ENCODE measurements at places on chromosomes 5 and 9.

GRCh38 chr5:81601919-81602318 is 149.0 kb downstream of the SSBP2 start:
- DNase-seq = no peak

GRCh38 chr9:113150670-113151611 is at the start of gene SLC31A2:
SLC31A2 (plus strand) TSS chr9:113151007; CDS start chr9:113151075, 68 bp downstream.
- DNase-seq = peak; percentile 95

DNA sequence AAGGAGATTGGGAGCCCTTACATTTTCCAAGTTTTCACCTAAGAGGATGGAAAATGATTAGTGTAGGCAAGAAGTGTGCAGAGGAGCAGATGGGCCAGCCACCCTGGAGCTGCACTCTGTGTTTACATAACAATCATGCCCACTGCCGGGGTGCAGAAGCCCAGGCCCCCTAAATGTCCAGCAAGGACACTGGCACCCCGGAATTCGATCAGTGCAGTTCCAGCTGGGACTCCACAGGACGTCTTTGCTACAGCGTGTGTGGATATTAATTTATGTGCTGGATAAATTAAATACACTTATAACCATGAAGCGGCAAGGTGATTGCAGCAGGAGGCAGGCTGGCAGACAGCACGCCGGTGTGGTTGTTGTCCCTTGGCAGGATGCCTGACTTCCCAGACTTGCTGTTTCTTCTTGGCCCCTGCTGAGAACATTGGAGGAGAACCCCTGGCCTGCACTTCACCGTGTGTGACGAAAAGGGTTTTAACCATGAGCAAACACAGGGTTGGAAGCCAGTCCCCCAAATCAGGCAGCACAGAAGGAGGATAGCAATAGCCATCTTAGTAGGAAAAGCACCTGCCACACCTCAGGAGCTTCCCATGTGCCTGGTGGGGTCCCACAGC is 73.7 kb downstream of the GADD45G start:
- no peak for DNase-seq

DNA sequence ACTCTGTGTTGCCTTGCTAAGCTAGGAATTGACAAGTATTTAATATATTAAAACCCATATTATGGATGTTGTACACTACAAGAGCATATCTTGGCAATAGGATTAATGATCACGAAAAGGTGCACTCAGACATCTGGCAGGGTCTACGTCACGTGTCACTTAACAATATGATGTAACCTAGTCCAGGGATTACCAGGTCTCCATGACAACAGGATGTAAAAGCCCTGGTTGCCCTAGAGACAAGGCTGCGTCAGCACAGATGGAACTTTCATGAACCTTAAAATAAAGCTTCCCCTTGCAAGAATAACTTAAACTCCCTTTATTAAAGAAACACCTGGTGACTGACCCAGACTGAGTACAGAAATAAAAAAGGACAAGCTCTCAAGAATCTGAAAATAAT is 717.8 kb downstream of the CDH18 start:
- no peak for DNase-seq

DNA sequence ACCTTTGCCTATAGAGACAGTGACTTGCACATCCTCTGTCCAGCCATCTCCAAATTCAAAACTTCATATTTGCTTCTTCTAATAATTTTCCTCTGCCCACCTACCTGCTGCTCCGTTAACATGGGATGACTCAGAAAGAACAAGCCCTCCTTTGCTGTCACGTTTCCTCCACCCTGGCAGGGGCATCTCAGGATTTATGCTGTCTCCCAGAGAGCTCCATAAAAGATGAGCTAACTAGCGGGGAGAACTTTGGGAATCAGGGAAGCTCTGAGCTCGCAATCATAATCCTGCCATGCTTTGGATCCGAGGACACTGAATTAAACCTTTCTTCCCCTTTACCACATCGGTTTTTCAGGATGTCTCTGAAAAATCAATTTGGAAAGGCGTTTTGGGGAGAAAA is 78.4 kb upstream of the FSTL4 start:
- no peak for DNase-seq

DNA sequence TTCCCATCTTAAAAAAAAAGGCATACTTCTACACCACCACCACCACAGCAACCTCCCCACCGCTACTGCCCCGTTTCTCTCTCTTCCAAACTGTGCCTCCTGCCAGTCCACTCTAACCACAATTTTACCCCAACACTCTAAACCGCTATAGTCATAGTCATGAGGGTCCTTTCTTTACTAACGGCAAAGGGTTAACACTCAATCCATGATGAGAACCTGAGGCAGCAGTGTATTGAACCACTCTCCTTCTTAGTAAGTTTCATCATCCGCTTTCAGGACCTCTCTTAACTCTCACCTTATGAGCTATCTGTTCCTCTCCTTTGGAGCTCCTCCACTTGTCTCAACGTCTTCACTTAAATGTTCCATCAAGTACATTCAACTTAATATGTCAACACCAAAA is 34.0 kb downstream of the IDNK start:
- DNase-seq = no peak

DNA sequence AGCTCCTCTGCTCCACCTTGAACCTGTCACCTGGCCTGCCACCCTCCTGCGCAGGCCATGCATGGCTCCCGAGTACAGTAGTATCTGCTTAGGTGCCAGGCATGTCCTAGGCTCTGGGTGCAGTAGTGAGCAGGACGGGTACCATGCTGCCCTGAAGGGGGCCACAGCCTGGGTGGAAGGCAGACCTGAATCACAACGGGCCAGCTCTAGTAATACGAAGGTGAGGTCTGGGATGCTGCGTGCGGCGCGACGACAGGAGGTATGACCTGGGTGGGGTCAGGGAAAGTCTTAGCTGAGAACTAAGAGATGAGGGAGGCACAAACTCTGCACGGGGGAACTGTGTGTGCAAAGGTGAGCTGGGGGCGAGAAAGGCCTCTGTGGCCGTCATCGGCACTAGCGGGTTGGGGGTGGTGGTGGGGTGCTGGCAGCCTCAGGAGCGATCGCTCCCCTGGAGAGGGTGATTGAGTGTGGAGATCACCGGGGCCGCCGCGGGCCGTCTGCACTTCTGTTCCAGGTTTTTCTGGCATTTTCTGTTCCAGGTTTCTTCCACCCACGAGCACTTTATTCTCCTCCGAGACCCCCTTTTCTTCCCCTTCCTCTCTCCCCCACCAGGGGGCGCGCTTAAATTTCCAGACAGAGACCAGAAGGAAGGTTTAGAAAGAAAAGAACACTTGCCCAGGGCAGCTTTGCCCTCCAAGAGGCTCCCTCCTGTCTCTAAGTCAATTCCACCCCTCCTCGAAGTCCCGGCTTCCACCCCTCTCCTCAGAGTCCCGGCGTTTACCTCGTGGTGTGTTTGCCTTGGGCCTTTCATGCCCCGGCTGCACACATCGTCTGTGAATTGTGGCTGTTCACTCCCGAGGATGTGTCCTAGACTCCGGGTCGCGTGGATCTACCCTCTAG is 15.1 kb downstream of the PDLIM4 start:
- peak; percentile 91 for DNase-seq

DNA sequence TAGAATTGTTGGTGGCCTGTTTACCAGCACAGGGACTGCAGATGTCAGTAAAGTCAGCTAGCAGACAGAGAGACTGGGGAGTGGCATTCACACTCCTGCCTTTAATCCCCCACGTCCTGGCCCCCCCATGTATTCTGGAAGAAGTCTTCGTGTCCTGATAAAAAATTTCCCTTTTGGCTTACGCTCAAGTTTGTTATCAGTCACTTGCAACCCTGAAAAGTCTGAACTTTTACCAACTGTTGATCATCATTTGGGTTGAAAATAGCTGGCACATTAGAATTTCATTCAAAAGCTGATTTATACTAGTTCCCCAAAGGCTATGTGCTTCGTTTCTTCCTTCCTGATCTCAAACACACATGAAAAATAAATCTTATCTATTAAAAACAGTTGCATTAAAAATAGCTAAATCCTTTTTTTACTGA is 5.8 kb upstream of the CRHBP start:
- DNase-seq = no peak

GRCh38 chr5:1474866-1475543 is 29.8 kb upstream of the SLC6A3 start:
- DNase-seq = no peak

DNA sequence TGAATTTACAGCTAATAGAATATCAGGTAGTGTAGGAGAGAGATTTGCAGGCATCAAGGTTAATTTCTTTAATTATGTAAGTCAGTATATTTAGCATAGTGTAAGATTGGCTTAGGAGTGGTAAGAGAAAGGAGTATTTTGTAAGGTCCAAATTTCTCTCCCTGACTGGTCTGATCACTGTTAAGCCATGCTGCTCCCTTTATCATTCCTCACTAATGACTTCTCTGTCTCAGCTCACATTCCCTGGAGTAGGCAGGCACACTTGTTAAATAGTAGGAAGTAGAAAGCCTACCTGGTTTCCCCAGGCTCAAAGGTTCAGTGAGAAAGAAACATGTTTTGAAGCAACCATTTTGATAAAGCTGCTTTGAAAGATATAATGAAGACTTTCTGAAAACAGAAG is 90.7 kb downstream of the SMIM15 start:
- peak; percentile 60 for DNase-seq

- DNase-seq = no peak
These were observed 44.2 kb downstream of the SARDH start for GRCh38 chr9:133693703-133694529.

- no peak for DNase-seq
These were observed 42.6 kb downstream of the DIRAS2 start for GRCh38 chr9:90600029-90600428.

GRCh38 chr5:74450095-74450494 is 190.4 kb downstream of the ENC1 start:
- DNase-seq = no peak

DNA sequence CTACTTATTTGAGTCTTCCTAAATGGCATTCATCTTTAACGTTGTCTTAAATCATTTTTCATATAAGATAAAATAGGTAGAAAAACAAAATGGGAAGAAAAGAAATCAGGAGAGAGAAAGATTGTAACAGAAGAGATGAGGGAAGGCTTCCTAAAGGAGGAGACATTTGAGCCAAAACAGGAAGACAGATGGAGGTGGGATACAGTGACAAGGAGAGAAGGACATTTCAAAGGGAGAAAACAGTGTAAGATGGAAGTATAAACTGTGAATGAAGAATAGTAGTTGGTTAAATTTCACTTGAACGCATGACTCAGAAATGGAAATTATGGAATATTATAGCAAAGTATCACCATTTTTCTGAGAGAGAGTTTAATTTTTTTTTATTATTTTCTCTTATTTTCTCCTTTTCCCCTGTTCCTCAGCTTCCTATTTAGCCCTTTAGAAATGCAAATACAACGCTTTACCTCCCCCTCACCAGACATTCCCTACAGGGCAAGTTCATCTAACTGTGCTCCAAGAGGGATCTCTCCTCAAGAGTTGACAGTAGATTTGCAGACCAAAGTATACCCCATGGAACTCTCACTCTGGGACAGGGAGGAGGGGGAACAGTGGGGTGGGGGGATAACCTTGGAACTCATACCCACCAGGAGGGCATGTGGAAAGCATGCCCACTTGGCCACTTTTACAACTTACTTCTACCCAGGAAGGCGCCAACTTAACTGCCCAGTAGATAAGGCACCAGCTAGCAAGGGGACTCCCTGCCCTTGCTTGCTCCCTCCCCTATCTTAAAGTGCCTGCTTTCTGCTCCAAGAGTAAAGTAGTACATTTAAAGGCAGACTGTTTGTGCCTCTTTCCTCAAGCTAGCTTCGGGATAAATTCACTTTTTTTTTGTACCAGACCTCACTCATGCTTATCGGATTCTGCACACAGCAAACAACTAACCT is 304.7 kb upstream of the POU5F2 start:
- no peak for DNase-seq

- DNase-seq = no peak
These were observed 41.1 kb downstream of the ISOC1 start for GRCh38 chr5:129135633-129136032.

- no peak for DNase-seq
These were observed 2030.6 kb upstream of the NUDT12 start for GRCh38 chr5:105593011-105593760.

DNA sequence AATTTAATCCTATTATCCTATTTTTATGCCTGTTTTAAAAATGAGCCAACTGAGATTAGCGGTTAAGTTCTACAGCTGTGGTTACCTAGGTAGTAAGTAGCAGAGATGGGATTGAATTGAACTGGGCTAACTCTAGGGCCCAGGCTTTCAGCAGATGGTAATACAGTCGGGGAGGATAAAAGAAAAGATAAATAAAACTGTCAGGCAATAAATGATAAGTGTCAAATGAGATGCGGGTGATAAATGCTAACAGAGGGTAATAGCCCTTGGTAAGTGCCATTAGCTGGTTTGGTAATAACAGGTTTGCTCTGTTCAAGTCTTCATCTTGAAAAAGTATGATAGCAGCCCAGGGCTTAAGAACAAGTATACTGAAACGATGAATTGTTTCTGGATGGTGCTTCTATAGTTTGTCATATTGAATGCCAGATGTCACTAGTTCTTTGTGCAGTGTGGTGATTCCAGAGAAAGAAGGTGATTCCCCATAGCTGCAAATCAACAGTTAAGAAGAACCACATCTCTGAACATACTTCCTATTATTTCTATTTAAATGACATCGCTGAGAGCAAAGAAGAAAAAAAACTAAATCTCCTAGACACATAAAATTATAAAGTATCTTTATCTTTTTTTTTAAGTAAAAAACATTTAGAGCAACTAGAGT is 360.8 kb upstream of the PANK3 start:
- no peak for DNase-seq

GRCh38 chr5:83095957-83096539 is 18.7 kb downstream of the XRCC4 start:
- peak; percentile 95 for DNase-seq

GRCh38 chr5:120252839-120253238 is 211.3 kb upstream of the PRR16 start:
- no peak for DNase-seq

GRCh38 chr5:170217831-170218230 is 15.0 kb upstream of the C5orf58 start:
- DNase-seq = no peak
